ENCODE measurements at places on chromosomes 4 and X. TPM values are rescaled to one million over a fixed set of nuclear protein-coding genes. Genes with fewer than 3 reads are reported as not detected.

ARSD gene
- total RNA-seq = 38.7 TPM

AFF1 gene
- total RNA-seq = 39.7 TPM

IBSP gene
- total RNA-seq = not detected

GRCh38 chr4:147822128-147822527 lies 90.2 kb downstream of the ARHGAP10 start:
- no peaks in the 10 kb centered on the region for H3K27me3 ChIP-seq
- peaks cover 15% of the 10 kb centered on the region for H3K4me1 ChIP-seq

DNA sequence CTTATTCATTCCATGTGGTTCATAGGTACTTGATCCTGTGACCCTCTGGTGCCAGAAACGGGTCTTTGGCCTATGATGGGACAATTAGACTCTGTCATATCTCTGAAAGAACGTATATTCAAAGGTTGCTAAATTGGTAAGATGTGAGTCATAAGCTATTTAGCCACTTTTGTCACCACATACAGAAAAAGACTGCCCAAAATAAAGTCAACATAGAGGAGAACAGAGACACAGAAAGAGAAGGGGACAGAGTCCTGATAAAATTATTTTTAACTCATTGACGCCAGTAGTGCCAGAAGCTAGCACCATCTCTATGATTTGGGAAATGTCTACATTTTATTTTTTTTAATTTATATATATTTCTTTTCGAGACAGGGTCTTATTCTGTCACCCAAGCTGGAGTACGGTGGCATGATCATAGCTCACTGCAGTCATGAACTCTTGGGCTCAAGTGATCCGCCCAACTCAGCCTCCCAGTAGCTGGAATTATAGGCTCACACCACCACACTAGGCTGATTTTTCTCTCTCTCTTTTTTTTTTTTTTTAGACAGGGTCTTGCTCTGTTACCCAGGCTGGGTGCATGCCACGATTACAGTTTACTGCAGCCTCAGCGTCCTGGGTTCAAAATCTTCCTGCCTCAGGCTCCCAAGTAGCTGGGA lies 92.1 kb upstream of the COX18 start:
- H3K27me3 ChIP-seq = no peaks in the 10 kb centered on the region
- no peak overlapping the region for H3K4me3 ChIP-seq
- no peak overlapping the region for H3K27ac ChIP-seq
- peaks cover 45% of the 10 kb centered on the region for H3K36me3 ChIP-seq
